ENCODE measurements at places on chromosomes 3 and 15.

DNA sequence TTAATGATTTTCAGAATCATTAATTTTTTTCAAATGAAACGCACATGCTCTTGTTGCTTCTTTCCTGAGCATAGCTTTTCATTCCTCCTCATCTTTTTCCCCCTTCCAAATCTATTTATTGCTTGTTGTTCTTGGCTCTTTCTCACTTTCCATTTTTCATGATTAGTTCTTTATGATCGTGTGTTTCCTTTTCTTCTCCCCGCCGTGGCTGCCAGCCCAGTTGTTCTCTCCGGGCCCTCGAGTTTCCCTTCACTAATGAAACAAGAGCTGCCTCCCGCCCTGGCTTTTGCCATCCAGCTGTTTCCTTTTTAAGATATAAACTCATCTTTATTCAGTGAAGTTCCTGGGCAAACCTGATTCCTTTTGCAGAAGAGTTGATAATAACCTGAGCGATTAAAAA is 170.2 kb upstream of the NR2F2 start:
- DNase-seq, result peak; percentile 13
- H3K27ac ChIP-seq, result no peak overlapping the region
- H3K36me3 ChIP-seq, result no peaks in the 10 kb centered on the region
- no peaks in the 10 kb centered on the region for H3K27me3 ChIP-seq

GRCh38 chr3:109224333-109224732 is 87.8 kb downstream of the C3orf85 start:
- H3K36me3 ChIP-seq, result no peaks in the 10 kb centered on the region
- H3K4me3 ChIP-seq, result no peak overlapping the region
- H3K27ac ChIP-seq, result no peak overlapping the region

- no peaks in the 10 kb centered on the region for H3K36me3 ChIP-seq
- no peak for DNase-seq
- no peak overlapping the region for H3K27ac ChIP-seq
Measured at GRCh38 chr15:69601711-69602504, 149.3 kb downstream of the RPLP1 start.

DNA sequence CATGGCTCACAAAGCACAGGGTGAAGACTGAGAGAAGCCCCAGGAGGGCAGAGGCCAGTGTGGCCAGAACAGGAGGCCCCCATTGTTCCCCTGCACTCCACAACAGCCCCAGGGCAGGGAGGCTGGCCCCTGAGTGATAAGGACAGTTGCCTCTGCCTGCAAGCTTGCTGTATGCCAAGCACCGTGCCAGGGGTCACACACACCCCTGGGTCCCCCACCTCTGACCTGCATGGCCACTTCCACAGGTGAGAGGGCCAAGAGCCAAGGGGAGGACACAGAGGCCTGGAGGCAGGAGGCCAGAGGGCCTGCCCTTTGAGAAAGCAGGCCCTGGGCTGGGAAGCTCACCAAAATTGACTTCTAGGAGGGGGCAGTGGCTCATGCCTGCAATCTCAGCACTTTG is 23.7 kb downstream of the ATRIP start:
- no peak for DNase-seq
- peaks cover 30% of the 10 kb centered on the region for H3K4me1 ChIP-seq
- H3K36me3 ChIP-seq, result peaks cover 6% of the 10 kb centered on the region
- H3K27me3 ChIP-seq, result no peaks in the 10 kb centered on the region

- no peak for DNase-seq
- no peaks in the 10 kb centered on the region for H3K36me3 ChIP-seq
- no peak overlapping the region for H3K27ac ChIP-seq
- H3K4me1 ChIP-seq, result peaks cover 11% of the 10 kb centered on the region
Measured at GRCh38 chr3:32869513-32870047, 51.8 kb downstream of the TRIM71 start.

DNA sequence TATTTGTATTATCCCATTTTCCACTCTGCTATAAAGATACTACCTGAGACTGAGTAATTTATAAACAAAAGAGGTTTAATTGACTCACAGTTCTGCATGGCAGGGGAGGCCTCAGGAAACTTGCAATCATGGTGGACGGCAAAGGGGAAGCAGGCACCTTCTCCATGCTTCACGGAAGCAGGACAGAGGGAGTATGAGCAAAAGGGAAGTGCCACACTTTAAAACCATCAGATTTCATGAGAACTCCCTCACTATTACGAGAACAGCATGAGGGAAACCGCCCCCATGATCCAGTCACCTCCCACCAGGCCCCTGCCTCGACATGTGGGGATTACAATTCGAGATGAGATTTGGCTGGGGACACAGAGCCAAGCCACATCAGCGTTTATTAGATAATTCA is 172.8 kb downstream of the NR2F2 start:
- H3K4me3 ChIP-seq, result no peak overlapping the region
- H3K36me3 ChIP-seq, result no peaks in the 10 kb centered on the region
- H3K4me1 ChIP-seq, result no peaks in the 10 kb centered on the region
- DNase-seq, result no peak
- peaks cover 15% of the 10 kb centered on the region for H3K27me3 ChIP-seq
- no peak overlapping the region for H3K27ac ChIP-seq

DNA sequence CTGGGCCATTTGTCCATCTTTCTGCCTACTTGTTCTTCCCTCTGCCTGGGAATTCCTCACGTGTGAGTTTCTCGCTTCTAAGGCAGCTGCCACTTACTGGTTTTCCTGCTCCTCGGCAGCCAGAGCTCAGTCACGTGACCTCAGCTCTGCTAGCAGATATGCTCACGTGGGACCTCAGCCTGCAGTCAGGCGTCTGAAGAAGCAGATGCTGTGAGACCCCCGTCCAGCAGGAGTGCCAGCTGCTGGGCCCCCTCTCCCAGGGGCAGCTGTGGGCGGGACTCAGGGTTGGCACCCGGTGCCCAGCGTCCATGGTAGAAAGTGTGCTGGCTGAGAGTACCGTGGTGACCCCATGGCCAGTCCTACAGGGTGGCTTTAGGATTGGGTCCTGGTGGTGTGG is 161.3 kb upstream of the TLE3 start:
- no peaks in the 10 kb centered on the region for H3K36me3 ChIP-seq
- H3K4me3 ChIP-seq, result no peak overlapping the region
- DNase-seq, result peak; percentile 62
- 0 out of 2 replicates have a peak, but pooled peaks cover 5% of the 10 kb centered on the region for H3K4me1 ChIP-seq

GRCh38 chr3:59800481-59800880 is 750.7 kb upstream of the CFAP20DC start:
- H3K4me1 ChIP-seq, result peaks cover 12% of the 10 kb centered on the region
- H3K27me3 ChIP-seq, result no peaks in the 10 kb centered on the region
- no peak for DNase-seq
- H3K27ac ChIP-seq, result no peak overlapping the region
- no peak overlapping the region for H3K4me3 ChIP-seq
- H3K36me3 ChIP-seq, result no peaks in the 10 kb centered on the region

GRCh38 chr15:65339416-65339815 is 34.9 kb downstream of the RNU5B-1 start:
- H3K27me3 ChIP-seq, result peaks cover 21% of the 10 kb centered on the region
- no peak overlapping the region for H3K27ac ChIP-seq
- H3K4me1 ChIP-seq, result no peaks in the 10 kb centered on the region
- no peaks in the 10 kb centered on the region for H3K36me3 ChIP-seq

GRCh38 chr15:99921101-99921500 is 187.9 kb upstream of the LYSMD4 start:
- no peak overlapping the region for H3K27ac ChIP-seq
- DNase-seq, result no peak
- H3K27me3 ChIP-seq, result 0 out of 2 replicates have a peak, but pooled peaks cover 5% of the 10 kb centered on the region
- H3K4me3 ChIP-seq, result no peak overlapping the region
- no peaks in the 10 kb centered on the region for H3K4me1 ChIP-seq

DNA sequence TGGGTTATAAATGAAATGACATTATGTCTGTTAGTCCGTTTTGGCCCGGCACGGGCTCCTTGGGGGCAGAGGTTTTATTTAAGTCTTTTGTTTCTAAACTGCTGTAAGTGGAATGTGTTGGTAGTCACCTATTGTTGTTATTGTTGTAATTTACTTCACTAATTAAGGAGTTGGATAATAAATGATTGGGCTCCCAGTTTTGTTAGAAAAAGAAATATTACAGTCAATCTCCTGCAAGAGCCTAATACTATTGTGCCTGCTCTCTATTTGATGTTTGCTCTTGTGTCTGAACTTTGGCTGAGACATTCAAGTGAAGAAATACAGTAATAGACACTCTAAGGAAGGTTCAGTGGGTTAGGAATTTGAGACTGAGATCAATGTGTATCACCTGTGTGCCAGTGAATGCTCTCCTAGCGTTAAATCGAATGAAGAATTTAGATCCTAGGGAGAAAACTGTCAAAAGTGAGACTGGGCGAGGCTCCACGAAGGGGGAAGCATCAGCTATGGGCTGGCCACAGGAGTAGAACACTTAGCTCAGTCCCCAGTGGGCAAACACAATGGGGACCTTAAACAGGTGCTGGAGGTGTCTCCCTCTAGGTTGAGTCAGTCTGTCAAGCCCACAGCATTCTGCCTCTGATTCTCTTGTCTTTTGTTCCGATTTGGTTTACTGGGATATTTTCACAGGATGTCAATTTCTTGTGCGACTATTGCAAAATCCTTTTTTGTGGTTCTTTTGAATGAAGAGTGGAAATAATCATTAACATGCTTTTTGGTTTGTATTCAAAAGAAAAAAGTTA is 1.2 kb downstream of the ROBO2 start:
- H3K4me3 ChIP-seq, result no peak overlapping the region
- H3K27me3 ChIP-seq, result peaks cover 49% of the 10 kb centered on the region
- no peaks in the 10 kb centered on the region for H3K36me3 ChIP-seq
- no peak for DNase-seq

DNA sequence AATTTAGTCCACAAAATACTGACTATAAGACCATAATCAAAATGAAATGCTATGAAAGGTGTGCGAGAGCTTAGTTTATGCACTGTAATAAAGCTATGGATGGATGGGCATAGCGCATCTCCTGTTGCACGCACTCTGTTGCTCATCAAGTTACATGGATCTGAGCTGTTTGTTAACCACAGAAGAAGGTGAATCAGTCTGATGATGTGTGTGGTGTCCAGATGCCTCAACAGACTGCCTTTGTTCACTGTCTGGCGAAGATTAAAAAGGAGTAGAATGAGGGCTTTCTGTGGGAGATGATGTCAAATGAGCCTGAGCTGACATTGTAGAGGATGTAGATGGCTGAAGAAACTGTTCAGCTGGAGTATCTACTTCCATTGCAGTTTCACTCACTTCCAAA is 36.1 kb downstream of the NSMCE3 start:
- peaks cover 5% of the 10 kb centered on the region for H3K27me3 ChIP-seq
- no peaks in the 10 kb centered on the region for H3K4me1 ChIP-seq
- H3K36me3 ChIP-seq, result no peaks in the 10 kb centered on the region
- no peak overlapping the region for H3K27ac ChIP-seq

DNA sequence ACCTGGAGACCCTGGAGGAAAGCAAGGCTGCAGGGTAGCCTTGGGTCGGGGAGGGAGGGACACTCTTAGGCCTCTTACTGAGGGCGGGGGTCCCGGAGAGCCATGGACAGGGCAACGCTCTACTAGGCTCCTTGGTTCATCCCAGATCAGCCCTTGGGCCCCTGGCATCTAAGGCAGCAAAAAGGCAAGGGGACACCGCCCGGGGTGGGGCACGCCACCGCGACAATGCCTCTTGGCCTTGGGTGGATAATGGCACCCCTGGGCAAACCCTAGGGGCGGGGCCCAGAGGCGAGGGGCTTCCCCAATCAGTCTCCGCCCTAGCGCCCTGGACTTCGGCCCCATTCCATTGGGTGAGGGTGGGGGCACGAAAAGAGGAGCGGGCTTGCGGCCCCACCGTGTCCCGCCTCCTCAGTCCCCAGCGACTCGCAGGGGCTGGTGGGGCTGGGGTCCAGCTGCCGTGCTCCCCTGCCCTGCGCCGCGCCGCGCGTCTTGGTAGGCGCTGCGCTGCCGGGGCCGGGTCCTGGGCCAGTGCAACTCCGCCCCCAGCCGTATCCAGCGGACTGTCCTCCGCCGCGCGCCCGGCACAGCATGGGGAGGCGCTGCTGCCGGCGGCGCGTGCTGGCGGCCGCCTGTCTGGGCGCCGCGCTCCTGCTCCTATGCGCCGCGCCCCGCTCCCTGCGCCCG is at the start of gene CHST13:
Gene CHST13 (plus strand): TSS at position 411 of the 684 bp plus-strand sequence. CDS start 178 bp downstream, at position 589.
- H3K27ac ChIP-seq, result no peak within 1 kb of the TSS
- no peaks in the 10 kb centered on the region for H3K36me3 ChIP-seq
- H3K27me3 ChIP-seq, result 0 out of 2 replicates have a peak, but pooled peaks cover 14% of the 10 kb centered on the region
- peak; percentile 79 for DNase-seq

GRCh38 chr3:152346740-152347139 is 78.0 kb downstream of the MBNL1 start:
- DNase-seq, result no peak
- H3K27me3 ChIP-seq, result no peaks in the 10 kb centered on the region
- no peak overlapping the region for H3K27ac ChIP-seq
- H3K4me3 ChIP-seq, result no peak overlapping the region

DNA sequence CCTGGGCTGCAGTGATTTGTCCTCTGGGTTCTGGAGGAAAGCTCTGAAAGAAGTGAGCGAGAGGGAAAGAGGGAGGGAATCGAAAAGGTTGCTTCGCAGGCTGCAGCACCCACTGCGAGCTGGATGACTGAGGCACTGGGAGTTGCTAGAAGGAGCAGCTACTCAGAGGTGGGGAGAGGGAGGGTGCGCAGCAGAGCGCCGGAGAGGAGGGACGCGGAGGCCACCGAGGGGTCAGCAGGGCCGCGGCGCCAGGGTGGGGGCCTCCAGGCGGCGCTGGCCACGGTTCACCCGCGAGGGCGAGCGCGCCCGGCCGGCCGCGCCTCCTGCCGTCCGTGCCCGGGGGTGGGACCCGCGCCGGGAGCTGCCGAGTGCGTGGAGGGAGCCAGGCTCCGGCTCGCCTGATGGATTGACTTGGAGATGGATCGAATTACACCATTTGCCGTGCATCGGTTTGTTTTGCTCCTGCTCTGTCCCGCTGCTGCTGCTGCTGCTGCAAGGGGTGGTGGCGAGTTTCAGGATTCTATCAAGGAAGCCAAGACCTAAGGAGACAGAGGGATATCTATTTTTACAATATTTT is at the start of gene SEMA6D:
Gene SEMA6D (plus strand): TSS at position 470 of the 577 bp plus-strand sequence. CDS start 42,294 bp downstream, outside the sequence.
- no peaks in the 10 kb centered on the region for H3K36me3 ChIP-seq
- peak within 1 kb of the TSS; percentile 25 for H3K27ac ChIP-seq
- no peaks in the 10 kb centered on the region for H3K27me3 ChIP-seq
- peak; percentile 87 for DNase-seq
- peak within 1 kb of the TSS; percentile 78 for H3K4me3 ChIP-seq

GRCh38 chr15:60003243-60004008 is 685 bp upstream of the FOXB1 start:
- H3K4me1 ChIP-seq, result no peaks in the 10 kb centered on the region
- DNase-seq, result no peak
- no peak overlapping the region for H3K4me3 ChIP-seq
- no peak overlapping the region for H3K27ac ChIP-seq
- H3K27me3 ChIP-seq, result peaks cover 97% of the 10 kb centered on the region

GRCh38 chr15:91209318-91209717 is 109.3 kb downstream of the SV2B start:
- no peaks in the 10 kb centered on the region for H3K36me3 ChIP-seq
- no peak overlapping the region for H3K27ac ChIP-seq
- no peak overlapping the region for H3K4me3 ChIP-seq
- no peaks in the 10 kb centered on the region for H3K4me1 ChIP-seq
- no peak for DNase-seq

- DNase-seq, result peak; percentile 84
- H3K4me1 ChIP-seq, result peaks cover 67% of the 10 kb centered on the region
- no peaks in the 10 kb centered on the region for H3K36me3 ChIP-seq
- H3K27ac ChIP-seq, result peak overlapping the region; percentile 96
Measured at GRCh38 chr3:71104121-71104541, 479.4 kb downstream of the FOXP1 start.

- DNase-seq, result no peak
- no peaks in the 10 kb centered on the region for H3K36me3 ChIP-seq
- H3K4me1 ChIP-seq, result no peaks in the 10 kb centered on the region
Measured at GRCh38 chr15:30670056-30670455, 44.1 kb downstream of the ARHGAP11B start.
